ENCODE measurements at places on chromosomes 1 and 21.

DNA sequence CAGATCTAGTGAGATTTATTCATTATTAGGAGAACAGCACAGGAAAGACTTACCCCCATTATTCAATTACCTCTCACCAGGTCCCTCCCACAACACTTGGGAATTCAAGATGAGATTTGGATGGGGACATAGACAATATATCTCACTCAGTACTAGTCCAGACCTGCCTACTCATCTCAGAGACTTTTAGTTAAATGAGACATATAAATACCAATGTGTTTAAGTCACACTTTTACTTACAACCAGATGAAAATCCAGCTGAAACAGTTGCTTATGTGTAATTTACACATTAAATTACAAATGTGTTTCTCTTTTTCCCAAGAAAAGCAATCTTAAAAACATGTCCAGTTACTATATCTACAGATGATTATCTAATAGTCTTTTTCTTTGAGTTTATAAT is 1145.6 kb downstream of the KCNT2 start:
- DNase-seq = peak; percentile 24

GRCh38 chr1:145961425-145962156 is 2.8 kb downstream of the ANKRD34A start:
- DNase-seq = peak; percentile 48

DNA sequence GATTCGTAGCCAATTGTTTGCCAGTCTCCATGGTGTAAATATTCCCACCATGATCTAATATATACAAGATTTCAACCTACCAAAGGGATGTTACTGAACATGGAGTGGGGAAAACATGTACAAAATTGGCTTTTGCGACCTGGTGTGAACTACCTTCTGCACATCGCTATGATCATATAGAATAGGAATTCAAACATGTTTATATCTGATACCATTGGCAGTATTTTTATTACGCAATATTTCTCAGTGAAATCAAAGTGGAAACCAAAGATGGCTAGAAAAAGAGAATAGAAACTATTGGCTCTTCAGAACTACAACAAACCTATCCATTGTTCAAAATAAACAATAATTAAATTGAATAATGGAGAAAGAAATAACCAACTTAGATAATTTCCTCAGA is 285.1 kb downstream of the TPR start:
- no peak for DNase-seq

GRCh38 chr1:234602334-234603220 is 7.4 kb downstream of the IRF2BP2 start:
- DNase-seq = peak; percentile 91

DNA sequence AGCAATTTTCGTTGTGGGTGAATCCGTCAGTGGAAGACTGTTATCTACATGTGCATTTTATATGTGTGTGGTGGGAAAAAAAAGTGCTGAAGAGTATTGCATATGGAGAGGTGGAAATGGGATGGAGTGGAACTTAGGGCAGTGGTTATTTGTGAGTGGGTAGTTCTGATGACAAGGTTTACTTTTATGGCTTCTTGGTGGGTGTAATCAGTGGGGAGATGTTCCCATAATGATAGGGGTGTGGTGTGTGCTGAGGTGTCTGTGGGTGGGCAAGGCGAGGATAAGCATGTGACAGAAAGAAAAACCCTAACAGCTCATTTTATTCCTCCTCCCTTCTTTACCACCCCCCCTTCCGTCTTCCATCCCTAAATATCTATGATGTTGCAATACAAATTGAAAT is 288.1 kb downstream of the NUF2 start:
- DNase-seq = no peak

DNA sequence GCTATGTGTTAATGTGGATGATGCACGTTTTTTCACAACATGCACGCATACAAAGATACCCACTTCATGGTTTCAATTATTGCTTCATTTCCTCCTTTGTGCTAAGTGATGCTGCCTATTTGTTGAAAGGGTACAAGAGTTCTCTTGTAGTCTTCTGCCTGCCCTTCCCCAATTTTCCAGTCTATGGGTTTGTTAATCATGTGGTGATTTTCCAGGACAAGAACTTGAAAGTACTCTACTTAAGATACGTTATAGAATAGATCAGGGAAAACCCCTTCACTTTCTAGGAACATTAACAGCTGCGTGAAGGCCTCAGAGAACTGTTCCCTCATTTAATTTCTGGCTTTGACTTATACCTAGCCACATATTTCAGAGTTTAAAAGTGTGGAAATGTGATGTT is 52.1 kb upstream of the SLC44A3 start:
- no peak for DNase-seq

GRCh38 chr1:209937996-209938959 is at the start of gene SYT14:
Gene SYT14 (plus strand): TSS chr1:209938217. CDS start chr1:209938265, 48 bp downstream.
- DNase-seq = peak; percentile 67
